Body of pancreas (tissue), 4 donors: ENCODE measurements at places on chromosomes 7 and 10. TPM values are rescaled to one million over a fixed set of nuclear protein-coding genes. Genes with fewer than 3 reads are reported as not detected.

VCL gene
- total RNA-seq: 31.6 TPM

ZNF775 gene
- 6.0 TPM for total RNA-seq

STEAP4 gene
- 14.3 TPM for total RNA-seq

GRCh38 chr10:112295853-112296830, 12.9 kb downstream of the TECTB start:
- DNase-seq: no peak

DNA sequence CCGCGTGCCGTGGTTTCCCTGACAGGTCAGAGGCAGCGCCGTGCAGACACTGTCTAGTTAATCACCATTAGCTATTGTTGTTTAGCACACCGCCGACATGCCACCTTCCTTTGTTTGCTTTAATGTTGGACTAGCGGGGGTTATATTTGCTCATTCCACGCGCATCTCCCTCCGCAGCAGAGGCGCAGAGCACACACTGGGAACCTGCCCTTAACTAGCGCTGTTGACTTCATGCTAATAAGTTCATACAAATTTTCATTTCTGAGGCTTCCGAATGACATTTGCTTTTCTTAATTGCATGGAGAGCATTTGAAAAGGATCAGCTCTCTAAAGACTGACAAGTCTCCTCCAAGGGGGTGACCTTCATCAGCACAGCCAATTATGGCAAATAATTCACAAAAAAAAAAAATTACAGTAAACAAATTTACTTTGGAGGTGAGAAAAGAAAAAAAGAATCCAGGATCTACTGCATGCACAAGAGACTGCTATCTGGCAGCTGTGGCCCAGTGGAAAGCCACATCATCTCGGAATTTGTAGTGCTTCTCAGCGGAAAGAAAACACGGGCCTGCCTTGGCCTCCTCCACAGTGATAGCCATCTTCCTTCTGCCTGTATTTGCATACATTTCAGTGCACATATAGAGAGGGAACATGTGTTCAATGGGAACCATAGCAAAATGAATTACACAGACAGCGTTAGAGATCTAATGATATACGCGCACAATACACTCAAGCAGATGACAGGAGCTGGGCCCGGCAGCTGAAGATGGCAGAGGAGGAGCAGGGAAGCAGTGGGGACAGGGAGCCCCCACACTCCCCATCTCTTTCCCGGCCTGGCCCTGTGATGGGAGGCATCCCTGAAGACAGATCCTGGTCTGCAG, 94.2 kb downstream of the EBF3 start:
- no peak for DNase-seq

GRCh38 chr7:482521-483083, 37.0 kb downstream of the PDGFA start:
- DNase-seq: no peak

- no peak for DNase-seq
Observed at GRCh38 chr10:5470062-5470751, 29.2 kb downstream of the CALML5 start.

NPFFR1 gene
- not detected for total RNA-seq

NRAP gene
- total RNA-seq: not detected

OR2A1 gene
- not detected for total RNA-seq

GIMAP4 gene
- total RNA-seq: 13.0 TPM

ITIH5 gene
- 9.9 TPM for total RNA-seq

DNA sequence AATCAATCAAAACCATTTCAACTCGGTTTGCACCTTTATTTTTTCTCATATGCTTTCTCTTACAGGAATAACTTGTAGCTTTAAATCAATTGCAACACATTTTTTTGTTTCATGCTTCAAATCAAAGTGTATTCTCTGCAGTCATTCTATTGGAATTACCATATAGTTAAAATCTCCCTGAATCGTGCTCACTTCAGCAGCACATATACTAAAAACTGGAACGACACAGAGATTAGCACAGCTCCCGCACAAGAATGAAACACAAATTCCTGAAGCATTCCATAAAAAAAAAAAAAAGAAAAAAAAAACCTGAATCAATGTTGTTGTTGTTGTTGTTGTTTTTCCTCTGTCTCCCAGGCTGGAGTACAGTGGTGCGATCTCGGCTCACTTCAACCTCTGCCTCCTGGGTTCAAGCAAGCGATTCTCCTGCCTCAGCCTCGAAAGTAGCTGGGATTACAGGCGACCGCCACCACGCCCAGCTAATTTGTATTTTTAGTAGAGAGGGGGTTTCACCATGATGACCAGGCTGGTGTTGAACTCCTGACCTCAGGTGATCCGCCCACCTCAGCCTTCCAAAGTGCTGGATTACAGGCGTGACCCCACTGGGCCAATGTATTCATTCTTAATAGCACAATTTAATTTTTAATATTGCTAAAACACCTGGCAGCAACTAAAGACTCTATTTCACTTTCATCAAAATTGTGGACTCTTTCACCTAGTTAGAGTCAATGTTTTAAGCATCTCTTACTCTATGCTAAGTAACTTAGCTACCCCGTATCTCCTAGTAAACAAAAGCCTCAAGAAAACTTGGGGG, 26.3 kb downstream of the ANKRD61 start:
- DNase-seq: no peak

DNA sequence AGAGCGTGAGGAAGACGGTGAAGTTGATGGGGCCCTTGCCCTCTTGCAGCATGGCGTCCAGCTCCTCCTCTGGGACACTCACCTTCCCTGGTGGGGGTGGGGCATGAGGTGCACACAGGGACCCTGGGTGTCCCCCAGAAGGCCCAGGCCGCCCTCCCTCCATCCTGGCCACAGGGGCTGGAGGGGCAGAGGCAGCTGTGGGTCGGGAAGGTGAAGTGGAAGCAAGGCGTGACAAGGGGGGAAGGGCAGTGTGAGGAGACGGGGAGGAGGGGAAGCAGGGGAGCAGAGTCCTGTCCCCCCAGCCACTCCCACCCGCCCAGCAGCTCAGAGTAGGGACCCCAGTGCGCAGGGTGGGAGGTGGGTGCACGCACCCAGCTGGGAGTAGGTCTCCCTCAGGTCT, 791 bp downstream of the MYL7 start:
- no peak for DNase-seq

GRCh38 chr7:157980774-157981173, 606.8 kb downstream of the PTPRN2 start:
- DNase-seq: peak; percentile 41

DNA sequence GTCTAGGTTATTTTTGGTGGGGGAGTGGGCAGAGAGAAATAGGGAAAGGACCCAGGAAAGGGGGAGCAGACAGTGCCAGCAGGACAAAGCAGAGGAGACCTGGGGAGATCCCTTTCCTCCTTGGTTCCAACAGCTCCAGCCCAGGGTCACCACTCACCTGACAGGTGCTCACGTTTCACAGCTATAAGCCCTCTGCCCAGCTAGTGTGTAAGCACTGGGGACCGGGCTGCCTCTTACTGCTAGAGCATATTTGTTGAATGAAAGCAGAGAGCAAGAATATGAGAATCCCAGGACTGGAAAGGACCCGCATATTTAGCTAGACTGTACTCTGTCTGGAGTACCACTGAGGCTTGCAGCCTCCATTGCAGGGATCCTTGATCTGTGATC, 6.7 kb downstream of the ZCCHC24 start:
- no peak for DNase-seq

DNA sequence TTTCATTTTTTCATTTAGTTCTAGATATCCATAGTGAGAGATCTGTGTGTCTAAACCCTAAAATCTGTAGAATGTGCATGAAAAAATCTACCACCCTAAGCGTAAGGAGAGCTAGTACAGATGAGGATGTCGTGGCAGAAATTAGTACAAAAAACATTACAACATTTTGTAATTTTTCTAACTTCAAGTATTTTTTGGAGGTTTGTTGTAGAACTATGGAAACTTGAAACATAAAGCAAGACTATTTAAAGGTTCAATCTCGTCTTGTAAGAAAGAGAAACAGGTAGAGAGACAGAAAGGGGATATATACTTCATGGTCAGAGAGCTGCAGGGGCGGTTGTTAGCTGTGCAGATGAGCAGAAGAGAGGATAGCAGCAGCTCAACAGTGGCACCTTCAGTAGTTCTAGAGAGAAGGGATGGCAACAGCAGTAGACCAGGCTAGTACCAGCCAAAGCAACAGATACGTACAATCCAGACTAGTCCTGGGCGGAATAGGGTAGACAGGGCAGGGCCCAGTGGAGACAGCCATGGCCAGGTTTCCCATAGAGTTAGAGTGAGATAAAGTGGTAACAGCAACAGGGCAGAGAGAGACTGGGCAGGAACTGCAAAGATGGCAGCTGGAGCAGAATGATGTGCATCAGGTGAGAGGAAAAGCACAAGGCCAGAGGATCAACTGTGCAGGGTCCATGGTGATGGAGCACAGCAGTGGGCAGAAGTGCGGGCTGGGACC, 145.2 kb downstream of the FRMD4A start:
- DNase-seq: no peak

ARMH3 gene
- total RNA-seq: 5.6 TPM

DNA sequence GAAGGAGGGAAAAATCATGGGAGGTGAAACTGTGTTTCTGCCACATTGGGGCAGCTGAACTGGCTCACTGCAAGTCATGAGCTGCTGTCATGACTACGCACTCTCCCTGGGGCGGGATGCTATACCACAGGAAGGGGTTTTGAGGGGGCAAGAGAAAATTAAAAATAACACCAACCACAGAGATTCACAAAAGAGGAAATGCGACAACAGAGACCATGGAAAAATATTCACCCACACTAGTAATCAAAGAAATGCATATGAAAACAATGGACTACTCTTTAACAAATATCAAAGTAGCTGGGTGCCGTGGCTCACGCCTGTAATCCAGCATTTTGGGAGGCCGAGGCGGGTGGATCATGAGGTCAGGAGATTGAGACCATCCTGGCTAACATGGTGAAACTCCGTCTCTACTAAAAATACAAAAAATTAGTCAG, 65.2 kb upstream of the TM9SF3 start:
- DNase-seq: peak; percentile 49

DNA sequence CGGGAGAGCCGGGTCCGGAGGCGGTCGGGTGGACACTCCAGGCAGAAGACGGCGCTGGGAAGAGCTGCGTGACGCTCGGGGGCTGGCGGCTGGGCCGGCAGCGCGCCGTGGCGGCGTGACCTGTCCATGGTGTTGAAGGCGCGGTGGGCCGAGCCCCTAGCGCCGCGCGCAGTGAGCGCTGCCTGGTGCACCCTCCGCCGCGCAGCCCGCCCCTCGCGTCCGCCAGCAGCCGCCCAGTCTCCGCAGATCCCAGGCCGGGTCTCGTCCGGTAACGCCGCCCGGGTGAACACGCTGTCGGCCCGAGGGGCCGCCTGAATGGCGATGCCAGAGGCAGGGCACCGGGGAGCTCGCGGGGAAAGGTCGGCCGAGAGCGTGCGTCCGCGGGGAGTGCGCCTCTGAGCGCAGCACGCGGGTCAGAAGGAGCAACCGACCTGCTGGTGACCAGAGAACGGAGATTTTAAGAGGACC, 657 bp upstream of the TMEM178B start:
- peak; percentile 29 for DNase-seq

DNA sequence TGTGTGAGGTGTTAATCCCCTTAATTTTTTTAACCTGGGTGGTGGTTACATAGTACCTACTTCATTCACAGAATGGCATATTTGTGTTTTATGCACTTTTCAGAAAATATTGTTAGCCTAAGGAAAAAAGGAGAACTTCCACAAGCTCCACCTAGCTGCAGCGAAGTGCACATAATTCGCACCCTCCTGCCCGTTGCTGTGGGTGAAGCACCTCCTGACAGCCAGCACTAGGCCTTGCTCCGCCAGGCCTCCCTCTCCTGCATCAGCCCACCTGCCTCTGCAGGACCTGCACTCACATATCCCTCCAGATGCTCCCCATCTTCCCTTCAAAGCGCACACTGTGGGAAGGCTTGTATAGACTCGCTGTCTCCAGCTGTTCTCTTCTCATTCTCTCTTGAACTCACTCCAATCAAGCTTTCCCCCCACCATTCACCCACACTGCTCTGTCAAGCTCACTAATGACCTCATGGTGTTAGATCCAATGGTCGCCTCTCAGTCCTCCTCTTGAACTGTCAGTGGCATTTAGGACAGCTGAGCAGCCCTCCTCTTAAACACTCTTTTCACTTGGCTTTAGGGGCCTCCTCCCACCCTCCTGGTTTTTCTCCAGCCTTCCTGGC, 20.7 kb upstream of the GRID1 start:
- no peak for DNase-seq

NPY4R gene
- total RNA-seq: not detected

DNA sequence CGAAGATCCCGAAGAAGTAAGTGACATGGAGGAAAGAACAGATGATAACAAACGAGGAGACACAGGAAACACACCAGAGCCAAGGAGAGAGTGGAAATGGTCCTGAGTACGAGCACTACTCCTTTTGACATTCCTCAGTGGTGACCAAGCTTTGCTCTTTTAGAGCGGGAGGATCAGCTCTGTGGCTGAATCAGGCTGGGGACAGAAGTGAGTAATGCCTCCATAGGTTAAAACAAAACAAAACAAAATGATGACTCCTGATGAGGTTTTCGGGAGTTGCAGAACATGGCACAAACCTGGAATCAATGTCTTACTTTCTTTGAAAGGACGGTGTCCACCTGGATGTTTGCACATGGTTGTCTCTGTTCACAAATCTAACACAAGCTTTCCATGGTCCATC, 30.3 kb upstream of the TCF7L2 start:
- DNase-seq: no peak

- DNase-seq: no peak
Observed at GRCh38 chr7:94971051-94971867, 63.9 kb downstream of the PPP1R9A start.

GRCh38 chr10:9508606-9509005, 1454.1 kb downstream of the GATA3 start:
- DNase-seq: no peak

BMPER gene
- 0.33 TPM for total RNA-seq

- DNase-seq: no peak
Observed at GRCh38 chr7:13050703-13051102, 363.3 kb downstream of the ARL4A start.

BLOC1S2 gene
- total RNA-seq: 16.1 TPM

DNA sequence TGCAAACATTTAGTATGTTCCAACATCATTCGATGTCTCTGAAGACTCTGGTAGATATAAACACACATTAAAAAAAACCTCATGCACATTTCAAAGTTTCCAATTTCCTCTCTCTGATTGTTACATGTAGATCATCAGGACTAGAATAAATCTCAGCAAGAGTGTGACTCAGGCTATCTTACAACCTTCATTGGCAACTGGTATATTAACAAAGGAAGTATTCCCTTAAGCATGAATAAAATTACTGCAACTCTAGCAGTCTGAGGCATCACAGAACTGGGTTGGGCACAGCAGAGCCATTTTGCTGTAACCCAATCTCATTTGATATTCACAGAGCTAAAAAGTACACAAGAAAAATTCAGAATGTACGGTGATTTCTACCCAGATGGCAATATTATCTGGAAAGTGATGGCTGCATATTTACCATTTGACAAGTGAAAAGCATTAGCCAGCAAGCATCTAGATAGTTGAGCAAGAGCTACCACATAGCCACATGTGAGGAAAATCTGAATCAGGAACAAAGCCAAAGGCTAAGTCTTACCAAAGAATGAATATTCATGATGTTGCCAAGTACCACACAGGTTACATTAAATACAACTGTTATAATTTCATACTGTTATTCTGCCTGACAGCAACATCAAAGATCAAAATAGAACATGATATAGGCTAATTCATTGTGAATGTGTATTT, 232.2 kb downstream of the CRPPA start:
- no peak for DNase-seq

LRIT1 gene
- not detected for total RNA-seq

- DNase-seq: no peak
Observed at GRCh38 chr10:28935061-28935460, 257.7 kb downstream of the BAMBI start.
